ENCODE measurements at places on chromosomes 1 and 21.
A peak's percentile ranks its signal among the peaks of the same experiment; 100 is the strongest.

- no peak for DNase-seq
These were observed 459.9 kb downstream of the ADGRL2 start for GRCh38 chr1:82260666-82261065.

- no peak for DNase-seq
These were observed 2.1 kb downstream of the LEPR start for GRCh38 chr1:65422241-65423203.

DNA sequence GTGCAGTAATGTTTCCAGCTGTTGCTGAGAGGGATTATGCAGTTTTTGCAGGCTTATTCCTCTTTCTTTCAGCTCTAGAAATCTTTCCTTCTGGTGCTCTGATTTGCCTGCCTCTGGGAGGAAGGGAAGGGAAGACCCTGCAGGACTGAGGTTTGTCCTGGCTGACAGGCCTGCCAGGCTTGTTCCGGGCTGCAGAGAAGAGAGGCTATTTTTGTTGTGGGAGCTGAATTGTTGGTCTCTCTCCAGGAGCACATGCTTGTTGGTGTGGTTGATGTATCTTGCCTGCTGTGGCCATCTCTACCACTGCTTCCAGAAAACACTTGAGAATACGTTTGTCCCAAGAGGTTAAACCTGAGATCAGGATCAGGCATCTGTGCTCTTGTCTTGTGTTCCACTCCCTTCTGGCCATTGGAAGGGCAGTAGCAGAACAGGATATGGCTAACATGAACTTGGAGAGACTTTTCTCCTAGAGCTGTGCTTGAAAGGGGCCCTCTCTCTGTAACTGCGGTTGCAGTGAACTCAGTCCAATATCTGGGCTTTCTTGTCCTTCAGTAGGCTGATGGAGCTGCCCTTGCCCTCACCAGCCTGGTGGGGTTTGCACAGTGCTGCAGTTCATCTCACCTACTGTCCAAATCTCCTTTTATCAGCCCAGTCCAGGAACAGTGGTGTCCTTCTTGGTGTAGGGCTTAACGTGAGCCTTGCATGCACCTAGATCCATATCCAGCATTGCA, 21.5 kb upstream of the SLC25A34 start:
- DNase-seq = peak; percentile 72

DNA sequence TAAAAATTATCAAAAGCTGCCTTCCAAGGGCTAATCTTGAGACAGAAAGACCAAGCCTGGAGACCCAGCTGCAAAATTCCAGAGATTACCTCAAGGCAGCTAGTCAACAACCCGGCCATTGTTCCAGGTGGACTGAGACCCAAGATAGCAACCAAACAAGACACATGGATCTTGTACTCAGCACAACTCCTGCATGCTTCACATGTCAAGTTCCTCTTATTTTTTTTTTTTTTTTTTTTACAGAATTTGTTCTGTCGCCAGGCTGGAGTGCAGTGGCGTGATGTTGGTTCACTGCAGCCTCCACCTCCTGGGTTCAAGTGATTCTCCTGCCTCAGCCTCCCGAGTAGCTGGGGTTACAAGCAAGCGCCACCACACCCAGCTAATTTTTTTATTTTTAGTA, 40.1 kb downstream of the CD2 start:
- DNase-seq = no peak

- DNase-seq = no peak
These were observed 5.8 kb downstream of the LRRC8D start for GRCh38 chr1:89826594-89826993.

DNA sequence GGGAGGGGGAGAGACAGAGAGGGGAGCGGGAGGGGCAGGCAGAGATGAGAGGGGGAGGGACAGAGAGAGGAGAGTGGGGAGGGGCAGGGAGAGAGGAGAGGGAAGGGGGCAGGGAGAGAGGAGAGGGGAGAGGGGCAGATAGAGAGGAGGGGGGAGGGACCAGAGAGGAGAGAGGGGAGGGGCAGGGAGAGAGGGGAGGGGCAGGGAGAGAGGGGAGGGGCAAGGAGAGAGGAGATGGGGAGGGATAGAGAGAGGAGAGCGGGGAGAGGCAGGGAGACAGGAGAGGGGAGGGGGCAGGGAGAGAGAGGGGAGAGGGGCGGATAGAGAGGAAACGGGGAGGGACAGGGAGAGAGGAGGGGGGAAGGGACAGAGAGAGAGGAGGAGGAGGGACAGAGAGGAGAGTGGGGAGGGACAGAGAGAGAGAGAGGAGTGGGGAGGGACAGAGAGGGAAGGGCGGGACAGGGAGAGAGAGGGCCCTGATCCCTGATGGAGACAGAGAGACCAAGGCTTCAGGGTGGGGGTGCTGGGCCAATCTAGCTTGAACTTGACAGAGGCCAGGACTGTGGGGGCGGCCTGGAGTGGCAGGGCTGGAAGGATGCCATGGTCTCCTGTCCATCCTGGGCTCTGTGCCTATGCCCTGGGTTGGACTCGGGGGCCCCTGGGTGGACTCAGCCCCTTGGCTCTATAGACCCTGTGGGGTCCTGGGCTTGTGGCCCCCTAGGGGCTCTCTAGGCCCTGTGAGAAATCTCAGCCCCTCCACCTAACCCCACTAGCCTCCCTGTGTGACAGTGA, 43.6 kb downstream of the DMRTB1 start:
- DNase-seq = peak; percentile 49

DNA sequence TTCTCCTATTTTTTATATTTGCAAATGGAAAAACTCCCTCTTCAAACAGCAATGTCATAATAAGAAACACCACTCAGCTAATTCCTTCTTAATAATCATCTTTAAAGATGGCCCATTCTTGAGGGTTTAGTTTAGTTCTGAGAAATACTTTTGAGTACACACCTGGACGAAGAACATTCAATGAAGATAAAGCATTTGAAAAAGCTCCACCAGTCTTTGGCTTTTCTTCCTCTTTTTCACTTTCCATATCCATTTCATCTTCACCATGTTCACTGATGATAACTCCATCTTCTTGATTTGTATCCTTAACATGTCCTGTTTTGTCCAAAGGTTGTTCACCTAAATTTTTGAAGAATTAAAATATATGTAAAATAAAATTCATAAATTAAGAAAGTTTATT, 7.4 kb downstream of the PAXBP1 start:
- no peak for DNase-seq

GRCh38 chr1:212951947-212952640, 1.8 kb downstream of the VASH2 start:
- no peak for DNase-seq

GRCh38 chr1:155226910-155227260, 18.4 kb downstream of the MTX1 start:
- peak; percentile 46 for DNase-seq

DNA sequence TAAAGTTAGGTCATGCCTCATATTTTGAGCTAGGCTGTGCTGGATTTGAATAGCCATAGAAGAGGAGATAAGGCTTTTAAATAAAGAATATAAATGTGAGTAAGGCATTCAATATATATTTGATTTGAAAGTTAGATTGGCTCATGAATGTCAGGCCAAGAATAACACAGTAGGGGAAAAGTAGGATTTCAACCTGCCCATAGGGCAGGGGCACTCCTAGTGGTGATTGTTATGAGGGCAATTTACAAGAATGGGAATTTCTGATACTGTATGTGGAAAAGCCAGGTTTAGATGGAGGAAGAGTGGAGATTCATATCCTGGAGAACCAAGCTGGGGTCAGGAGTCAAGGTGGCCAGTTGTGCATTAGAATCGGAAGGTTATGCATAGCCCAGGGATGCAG, 74.9 kb downstream of the DNAH14 start:
- no peak for DNase-seq

DNA sequence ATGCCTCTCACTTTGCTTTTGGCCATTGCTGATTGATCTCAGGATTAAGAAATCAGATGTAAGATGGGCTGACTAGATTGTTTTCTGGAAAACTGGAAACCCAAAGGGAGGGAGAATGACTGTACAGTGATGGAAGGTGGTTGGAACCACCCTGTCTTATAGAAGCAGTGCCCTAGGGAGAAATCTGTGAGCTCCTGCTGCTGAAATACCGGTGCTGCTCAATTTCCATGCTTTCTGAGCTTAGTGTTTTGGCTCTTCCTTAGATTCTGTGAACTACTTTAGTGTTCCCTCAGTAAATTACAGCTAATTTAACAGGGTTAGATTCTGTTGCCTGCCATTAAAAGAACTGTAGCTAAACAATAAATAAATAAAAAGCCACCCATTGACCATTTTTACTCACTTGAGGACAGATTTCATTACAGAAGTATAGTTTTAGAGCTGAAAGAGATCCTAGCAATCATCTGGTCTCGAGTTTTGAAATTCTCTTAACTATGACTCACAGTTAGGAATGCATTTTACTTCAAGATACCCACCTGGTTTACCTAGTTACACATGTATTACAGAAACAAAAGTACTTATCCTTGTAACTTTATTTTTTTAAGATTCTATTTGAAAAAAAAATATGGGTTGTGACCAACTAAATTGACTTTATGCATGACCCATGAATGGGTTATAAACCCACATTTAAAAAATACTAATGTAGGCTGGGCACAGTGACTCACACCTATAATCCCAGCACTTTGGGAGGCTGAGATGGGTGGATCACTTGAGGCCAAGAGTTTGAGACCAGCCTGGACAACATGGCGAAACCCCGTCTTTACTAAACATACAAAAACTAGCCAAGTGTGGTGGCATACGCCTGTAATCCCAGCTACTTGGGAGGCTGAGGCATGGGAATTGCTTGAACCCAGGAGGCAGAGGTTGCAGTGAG, 33.2 kb downstream of the CAMSAP2 start:
- DNase-seq = no peak

DNA sequence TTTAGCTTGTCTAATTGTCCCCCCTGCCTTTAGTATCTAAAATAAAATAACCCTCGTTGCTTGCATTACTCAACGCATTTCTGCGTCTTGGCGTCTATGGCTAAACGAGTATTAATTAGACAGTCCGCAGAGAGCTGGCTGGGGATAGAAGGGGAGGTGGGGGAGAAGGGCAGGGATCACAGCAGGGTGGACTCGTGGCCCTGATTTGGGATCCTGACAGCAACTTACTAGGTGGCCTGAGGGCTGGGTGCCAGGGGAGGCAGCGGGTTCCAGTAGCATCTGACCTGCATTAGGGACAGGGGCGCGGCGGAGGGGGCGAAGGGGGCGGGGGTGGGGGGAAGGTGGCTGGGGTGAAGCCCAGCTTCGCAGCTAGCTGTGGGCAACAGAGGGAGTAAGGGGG, 1.1 kb upstream of the BACE2 start:
- DNase-seq = peak; percentile 18

DNA sequence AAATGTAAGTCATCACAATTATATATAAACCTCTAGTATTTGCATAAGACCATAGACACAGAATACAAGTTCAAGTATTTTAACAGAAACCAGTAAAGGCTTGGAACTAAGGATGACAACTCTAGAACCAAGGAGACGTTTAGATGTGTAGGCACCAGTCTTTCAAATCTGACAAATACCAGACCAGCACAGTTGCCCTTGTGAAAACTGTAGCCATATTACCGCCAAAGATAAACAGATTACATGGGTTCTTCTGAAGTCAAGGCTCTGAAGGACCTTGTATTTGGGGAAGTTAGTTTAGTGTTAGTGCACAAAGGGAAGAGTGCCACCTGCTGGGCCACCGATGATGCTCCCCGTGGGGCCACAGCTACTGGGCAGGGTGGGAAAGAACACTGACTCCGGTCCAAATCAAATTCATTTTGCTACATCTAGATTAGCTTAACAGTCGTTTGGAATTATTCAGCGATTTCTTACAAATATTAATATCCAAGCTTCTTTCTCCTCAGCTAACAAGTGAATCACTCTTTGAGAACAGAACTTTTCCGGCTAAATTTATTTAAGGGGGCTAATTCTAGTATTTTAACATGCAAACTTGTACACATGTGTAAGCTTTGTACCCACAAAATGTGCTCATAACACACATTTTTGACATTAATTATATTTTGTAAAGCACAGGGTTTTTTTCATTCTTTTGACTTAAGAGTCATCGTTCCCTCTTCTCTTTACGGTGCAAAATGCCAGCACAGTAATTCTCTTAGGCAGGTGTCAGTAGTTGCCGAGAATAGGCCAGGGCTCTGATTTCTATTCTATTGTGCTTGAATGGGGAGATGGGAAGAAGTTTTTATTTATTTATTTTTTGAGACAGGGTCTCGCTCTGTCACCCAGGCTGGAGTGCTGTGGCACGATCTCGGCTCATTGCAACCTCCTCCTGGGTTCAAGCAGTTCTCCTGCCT, 8.0 kb upstream of the NIBAN1 start:
- DNase-seq = peak; percentile 77

- no peak for DNase-seq
These were observed 612 bp upstream of the CMPK1 start for GRCh38 chr1:47332779-47333577.

- DNase-seq = no peak
These were observed 26.5 kb downstream of the CD53 start for GRCh38 chr1:110899458-110899843.

DNA sequence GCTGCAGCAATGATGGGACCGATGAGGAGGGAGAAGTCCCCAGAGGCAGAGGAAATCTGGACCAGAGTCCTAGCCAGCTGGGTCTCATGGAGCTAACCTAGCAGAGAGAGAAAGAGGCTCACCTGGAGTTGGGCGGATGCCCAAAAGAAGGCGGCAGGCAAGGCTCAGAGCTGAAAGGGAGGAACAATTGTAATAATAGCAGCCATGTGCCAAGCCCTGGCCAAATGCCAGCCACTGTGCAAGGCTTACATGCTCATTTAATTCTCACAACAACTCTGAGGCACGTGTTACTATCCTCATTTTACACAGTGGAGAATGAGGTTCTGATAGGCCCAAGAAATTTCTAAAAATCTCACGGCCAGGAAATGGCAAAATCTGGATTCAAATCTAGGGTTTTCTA, 50.0 kb upstream of the ZNF648 start:
- DNase-seq = no peak

- DNase-seq = no peak
These were observed 71.3 kb upstream of the MUTYH start for GRCh38 chr1:45411510-45411899.

- DNase-seq = no peak
These were observed 12.2 kb downstream of the KCNJ15 start for GRCh38 chr21:38268864-38269575.

- no peak for DNase-seq
These were observed 188.3 kb upstream of the CAMK1G start for GRCh38 chr1:209395169-209395568.

GRCh38 chr1:245463392-245464165, 308.8 kb downstream of the KIF26B start:
- DNase-seq = no peak

- DNase-seq = peak; percentile 49
These were observed 352.4 kb downstream of the USP25 start for GRCh38 chr21:16082038-16082816.

GRCh38 chr1:51289676-51290488, 40.5 kb downstream of the TTC39A start:
- DNase-seq = no peak

GRCh38 chr1:9652379-9653209, 1.1 kb downstream of the PIK3CD start:
- no peak for DNase-seq

- no peak for DNase-seq
These were observed 621.4 kb downstream of the KIF26B start for GRCh38 chr1:245776139-245776538.

DNA sequence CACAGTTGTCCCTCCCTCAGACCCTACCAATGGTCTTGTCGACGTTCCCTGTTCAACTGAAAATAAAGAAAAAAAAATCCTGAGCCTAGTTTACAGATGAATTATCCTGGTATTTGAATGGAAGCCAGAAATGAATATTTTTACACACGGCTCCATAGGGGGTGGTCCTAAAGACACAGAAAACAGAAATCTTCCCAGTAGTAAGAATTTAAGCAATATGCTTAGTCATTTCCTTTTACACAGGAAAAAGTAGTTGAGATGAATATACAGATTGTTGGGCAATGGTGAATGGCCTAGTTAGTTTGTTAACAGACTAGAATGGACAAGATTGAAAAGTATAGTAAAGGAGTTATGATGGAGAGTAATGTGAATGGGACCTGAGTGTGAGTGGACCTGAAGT, 67.4 kb downstream of the RGS18 start:
- DNase-seq = peak; percentile 89

- no peak for DNase-seq
These were observed 12.3 kb upstream of the GOLT1A start for GRCh38 chr1:204225841-204226735.
